GM06990 (cell line): ENCODE measurements at places on chromosomes 16 and 17.

- DNase-seq = no peak
These were observed 125.2 kb upstream of the ZFHX3 start for GRCh38 chr16:73172973-73173709.

DNA sequence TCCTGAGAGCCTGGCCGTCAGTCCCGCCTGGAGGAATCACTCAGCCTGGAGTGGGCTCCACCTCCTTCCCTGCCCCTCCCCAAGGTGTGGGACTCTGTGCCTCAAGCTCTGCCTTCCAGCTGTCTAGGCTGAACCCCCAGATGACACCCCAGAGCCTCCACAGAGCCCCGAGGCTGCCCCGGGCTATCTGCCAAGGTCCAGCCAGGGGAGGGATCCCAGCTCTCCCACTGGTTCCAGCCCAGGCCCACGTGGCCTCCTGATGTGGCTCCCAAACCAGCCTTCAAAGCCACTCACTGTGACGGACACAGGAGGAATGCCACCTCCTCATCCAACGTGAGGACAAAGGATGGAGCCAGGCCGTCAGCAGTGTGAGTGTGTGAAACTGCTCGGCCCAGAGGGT lies 45.6 kb upstream of the ENPP7 start:
- DNase-seq = no peak

DNA sequence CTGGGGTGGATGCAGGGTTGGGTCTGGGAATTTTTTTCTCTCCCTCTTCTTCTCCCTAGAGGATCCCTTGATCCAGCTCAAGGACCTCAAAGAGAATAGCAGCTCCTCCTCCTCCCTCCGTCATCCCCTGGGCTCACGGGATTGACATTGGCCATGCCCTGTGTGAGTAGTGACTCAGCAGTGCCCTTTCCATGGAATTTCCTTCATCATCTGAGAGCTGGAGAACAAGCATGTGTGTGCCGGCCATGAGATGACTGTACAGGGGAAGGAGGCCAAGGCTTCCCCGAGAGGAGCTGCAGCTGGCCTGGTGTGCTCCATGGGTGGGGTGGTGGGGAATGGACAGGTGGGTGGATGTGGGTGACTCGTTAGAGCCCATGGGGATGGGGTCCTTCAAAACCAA lies 8.9 kb upstream of the WSCD1 start:
- DNase-seq = no peak

DNA sequence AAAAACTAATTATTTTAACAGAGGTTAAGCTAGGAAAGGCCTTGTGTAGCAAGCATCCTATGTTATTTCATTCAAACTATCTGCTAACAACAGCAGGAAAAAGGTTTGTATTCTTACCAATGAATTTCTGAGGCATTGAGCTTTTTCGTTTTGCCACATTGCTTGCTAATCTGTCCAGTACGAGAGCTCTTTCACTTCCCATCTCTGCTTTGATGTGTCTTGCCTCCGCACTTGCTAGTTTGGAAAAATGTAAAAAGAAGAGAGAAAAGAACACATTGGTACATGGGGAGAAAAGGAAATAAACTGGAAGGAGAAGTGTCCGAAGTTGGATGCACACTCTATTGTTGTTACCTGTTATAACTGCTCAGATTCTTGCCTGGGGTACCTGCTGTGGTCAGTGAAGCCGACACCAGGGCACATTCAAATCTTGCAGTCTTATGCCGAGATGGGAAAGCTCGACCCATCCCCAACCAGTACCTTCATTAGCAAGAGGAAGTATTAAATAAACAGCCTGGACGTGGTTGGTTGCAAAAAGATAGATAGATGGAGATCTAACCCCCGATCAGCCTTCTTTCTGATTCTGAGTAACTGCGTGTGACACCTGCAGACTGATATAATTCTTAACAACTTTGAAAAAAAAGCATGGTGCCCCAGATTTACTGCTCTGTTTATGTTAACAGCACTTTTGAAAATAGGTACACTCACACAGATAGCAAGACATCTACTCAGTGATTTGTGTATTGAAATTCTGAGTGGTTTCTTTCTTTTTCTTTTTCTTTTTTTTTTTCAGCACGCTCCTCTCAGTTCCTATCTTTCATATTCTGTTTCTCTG lies 40.0 kb downstream of the GRB7 start:
- peak; percentile 69 for DNase-seq

DNA sequence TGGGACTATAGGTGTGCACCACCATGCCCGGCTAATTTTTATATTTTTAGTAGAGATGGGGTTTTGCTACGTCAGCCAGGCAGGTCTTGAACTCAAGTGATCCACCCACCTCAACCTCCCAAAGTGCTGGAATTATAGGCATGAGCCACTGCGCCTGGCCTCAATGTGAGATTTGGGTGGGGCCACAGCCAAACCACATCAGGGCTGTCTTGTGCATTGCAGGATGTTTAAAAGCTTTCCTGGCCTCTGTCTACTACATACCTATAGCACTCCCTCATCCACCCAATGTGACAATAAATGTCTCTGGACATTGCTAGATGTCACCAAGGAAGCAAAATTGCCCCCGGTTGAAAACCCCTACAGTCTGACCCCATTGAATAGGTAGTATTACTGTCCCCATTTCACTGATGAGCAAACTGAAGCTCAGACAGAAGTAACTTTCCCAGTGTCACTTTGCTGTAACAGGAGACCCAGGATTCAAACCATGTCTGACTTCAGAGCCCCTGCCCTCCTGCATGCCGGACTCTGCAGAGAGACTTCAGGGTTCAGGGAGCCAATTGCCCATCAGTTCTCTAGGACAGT lies 3.6 kb upstream of the MAP3K14 start:
- no peak for DNase-seq

GRCh38 chr17:3796822-3797170 lies 4.2 kb downstream of the ITGAE start:
- no peak for DNase-seq

GRCh38 chr17:72600934-72601333 lies 480.1 kb downstream of the SOX9 start:
- DNase-seq = no peak

DNA sequence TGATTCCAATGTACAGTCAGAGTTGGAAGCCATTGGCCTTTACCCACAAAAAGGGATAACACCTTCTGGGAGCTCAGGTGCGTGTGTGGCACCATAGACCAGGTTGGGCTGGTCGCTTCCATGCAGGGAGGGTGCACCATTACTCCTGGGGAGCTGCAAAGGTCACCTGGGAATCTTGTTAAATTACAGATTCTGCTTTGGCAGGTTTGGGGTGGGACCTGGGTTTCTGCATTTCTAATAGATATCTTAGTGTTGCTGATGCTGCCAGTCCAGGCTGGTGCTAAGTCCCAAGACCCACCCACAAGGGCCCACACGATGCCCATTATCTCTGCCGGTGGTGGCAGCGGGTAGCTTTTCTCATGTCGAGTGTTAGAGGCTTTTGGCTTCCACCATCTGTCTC lies 148.3 kb upstream of the CACNG5 start:
- DNase-seq = no peak

DNA sequence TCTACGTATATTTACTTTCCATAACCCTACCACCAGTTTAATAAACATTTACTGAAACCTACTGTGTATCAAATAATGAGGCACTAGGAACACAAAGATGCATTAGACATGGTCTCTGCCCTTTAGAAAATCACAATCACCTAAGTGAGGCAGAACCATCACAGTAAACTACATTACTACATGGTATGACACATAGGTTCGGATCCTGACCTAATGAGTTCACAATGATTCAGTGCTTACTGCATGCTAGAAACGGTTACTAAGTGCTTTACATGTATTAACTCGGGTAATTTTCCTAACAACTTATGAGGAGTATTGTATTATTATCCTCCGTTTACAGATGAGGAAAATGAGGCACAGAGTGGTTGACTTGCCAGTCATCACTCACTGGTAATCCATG lies 5.2 kb upstream of the SYNRG start:
- no peak for DNase-seq
